ENCODE measurements at places on chromosomes 3 and 15.

DNA sequence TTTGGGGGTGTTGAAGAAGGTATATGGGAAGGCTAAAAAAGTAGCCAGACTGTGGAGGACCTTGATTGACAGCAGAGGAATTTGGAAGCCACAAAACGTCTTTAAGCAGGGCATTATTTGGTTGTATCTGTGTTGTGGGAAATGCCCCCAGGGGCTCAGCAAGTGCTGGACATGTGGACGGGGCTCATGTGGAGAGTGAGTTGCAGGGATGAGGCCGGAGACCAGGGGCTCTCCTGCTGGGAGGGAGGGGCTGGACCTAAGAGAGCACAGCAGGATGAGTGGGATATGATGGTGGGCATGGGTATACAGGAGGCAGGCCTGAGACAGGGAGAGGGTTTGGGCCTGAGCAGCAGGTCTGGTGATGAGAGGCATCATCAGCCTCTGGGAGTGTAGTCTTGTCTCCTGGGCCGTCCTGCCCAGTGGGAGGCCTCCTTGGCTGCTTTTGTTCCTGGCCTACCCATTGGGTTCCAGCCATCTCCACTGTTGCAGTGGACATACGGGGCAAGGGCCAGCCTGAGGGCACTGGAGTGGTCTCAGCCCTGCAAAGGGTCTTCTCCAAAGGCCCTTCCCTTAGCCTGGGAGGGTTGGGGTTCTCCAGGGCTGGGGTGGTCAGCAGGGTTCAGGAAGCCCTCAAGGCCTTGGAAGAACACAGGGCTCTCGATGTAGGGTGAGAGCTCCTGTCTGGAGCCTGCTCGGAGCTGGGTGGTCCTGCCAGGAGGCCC lies 27.5 kb downstream of the ACAD9 start:
- DNase-seq, result no peak

- no peak for DNase-seq
Measured at GRCh38 chr15:31452595-31453557, 126.2 kb downstream of the KLF13 start.

- no peak for DNase-seq
Measured at GRCh38 chr15:93036951-93037819, 51.8 kb downstream of the RGMA start.

- no peak for DNase-seq
Measured at GRCh38 chr3:42022355-42022754, 60.5 kb upstream of the ULK4 start.

DNA sequence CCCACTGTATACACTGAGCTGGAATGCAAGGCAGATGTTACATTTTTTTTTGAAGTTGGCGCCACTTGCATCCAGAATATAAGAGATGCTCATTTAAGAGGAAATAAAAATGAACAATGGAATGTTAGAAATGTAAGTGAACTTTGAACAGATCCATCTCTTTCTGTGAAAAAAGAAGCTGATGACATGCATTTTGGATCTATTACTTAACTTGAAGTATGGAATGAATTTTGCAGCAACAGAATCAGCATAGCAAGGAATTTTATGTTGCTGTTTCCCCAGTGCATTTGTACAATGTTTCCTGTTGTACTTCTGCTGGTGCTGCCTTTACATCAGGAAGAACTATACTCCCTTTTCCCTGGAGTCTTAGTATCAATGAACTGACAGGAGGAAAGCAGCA lies 178.2 kb downstream of the LSAMP start:
- no peak for DNase-seq

DNA sequence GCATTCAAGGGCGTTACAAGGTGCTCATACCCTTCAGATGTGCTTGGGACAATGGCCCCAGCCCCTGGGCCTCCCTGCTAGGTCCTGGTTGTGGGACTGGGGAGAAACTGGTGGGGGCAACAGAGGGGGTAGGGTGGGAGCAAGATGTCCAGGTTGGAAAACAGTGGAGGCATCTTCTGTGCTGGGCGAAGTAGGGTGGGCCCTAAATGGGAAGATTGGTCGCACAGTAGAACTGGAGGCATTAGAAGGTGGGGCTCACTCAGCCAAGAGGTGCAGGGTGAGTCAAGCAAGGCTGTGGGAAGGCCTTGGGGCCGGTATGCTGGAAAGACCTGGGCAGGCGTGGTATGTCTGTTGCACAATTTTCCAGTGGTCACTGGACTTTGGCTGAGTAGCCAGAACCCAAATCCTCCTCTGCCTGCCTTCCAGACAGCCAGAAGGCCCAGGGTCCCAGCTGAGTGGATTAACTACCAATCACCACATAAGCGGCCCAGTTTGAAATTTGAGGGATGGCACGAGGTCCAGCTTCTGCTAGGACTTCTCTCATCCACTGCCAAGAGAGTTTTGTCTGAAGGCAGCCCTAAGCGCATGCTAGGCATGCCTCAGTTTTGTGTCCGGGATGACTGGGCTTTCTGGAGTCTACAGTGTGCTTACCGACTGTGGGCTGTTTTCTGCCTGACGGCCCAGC lies 74.5 kb downstream of the LSM3 start:
- DNase-seq, result no peak

DNA sequence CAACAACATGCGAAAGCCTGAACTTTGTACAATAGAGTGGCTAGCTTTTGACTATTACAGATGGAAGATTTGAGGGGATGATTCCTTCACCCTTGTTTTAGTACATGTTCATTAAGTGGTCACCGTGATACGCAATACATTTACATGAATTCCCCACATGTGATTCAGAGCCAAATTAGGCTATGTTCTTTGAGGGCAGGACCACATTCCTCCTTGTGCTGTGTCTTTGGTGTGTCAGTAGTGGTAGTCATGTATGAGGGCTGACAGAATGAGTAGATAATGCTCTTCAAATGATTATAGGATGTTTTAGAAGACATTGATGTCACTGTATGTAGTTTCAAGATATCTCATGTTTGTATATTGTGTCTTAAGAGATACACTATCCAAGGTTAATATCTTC lies 12.1 kb downstream of the PTPRG start:
- DNase-seq, result no peak

DNA sequence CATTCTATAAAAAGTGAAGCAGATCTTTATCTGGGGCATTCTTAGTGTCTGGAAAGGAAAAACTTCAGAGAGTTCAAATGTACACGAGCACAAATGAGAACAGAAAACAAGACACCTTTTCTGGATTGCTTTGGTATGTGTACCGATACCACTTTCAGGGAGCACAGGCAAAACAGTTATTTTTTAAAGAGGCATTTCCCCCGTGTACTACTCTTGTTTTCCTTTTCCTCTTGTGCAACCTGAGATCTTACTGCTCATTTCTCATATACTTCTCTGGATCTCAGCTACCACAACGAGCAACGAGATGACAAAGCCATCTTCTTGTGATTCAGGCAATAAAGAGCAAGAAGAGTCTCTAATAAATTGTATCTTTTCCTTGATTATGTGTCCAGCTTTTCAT lies 463.6 kb downstream of the SHQ1 start:
- no peak for DNase-seq

DNA sequence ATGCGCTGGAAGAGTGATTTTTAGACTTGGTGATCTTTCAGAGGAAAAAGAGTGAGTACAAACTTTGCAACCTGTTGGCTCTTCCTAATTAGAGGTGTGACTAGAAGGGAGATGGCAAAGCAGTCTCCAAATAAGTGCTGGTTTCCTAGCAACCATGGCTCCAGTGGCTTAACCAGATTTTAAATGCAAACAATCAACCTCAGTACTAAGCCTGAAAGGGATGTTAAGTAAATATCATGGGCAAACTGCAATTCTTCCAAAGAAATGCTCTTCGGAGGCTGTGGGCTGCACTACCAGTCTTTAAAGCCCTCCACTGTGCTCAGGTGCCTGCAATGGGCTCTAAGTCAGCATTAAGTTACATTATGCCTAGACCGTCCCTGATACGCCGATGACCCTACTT lies 678.1 kb upstream of the CCDC54 start:
- DNase-seq, result peak; percentile 34

DNA sequence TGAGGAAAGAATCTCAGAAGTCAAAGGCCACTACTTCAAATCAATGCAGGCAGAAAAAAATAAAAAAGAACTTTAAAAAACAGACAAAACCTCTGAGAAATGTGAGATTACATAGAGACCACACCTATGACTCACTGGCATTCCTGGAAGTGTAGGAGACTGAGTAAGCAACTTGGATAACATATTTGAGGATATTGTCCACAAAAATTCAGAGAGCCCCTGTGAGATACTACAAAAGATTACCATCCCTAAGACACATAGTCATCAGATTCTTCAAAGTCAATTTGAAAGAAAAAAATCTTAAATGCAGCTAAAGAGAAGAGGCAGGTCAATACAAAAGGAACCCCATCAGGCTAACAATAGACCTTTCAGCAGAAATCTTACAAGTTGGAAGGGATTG lies 887.3 kb downstream of the NTRK3 start:
- no peak for DNase-seq

DNA sequence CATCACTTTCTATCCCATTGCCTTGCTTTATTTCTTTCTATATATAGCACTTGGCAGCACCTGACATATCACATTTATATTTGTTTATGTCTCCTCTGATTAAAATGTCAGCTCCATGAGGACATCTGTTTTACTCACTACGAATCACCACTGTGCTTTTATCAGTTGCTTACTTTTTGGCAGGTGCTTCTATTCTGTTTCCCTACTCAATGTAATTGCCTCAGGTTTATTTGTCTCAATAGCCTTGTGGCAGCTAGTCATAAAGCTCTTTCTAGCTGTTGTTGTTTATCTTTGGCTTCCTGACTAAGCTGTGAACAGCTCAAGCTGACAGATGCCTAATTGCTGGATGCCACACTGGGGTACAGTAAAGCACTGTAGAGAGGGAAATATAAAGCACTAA lies 85.5 kb downstream of the VPS13C start:
- DNase-seq, result peak; percentile 17

DNA sequence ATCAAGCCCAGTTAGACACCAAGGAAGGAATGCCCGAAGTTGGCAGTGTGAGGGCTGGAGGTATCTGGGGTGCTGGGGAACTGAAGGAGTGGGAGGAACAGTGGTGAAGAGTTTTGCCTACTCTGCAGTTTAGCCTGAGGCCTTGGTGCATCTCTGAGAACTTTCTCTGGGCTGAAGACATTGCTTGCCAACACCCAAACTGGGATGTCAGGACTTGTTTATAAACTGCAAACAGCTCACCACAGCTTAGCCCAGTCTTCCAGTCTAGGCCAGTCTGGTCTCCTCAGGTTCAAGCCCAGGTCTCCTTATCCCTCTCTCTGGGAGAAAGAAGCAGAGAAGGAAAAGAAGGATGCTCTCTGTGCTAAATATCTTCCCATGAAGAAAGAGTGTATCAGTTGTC lies 68.0 kb upstream of the BOC start:
- DNase-seq, result no peak

DNA sequence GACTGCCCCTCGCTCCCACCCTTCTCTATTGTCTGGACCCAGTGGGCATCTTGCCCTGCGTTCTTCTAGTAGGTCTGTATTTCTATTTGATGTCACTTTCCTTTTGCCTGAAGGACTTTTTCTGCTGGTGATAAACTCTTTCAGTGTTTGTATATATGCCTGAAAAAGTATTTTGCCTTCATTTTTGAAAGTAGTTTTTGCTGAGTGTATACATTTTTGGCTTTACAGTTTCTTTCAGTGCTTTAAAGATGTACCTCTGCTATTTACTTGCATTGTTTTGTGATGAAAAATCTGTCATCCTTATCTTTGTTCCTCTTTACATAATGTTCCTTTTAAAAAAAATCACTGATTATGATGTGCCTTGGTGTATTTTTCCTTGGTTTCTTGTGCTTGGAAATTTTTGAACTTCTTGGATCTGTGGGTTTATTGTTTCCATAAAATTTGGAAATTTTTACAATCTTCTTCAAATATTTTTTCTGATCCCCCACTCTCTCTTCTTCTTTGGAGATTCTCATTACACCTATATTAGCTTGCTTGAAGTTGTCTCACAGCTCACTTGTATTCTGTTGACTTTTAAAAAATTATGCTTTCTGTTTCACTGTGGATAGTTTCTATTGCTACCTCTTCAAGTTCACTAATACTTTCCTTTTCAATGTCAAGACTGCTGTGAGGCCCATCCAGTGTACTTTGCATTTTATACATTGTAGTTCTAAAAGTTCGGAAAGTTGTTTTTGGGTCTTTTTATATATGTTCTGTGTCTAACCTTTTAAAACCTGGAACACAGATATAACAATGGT lies 67.8 kb downstream of the RGMA start:
- no peak for DNase-seq

GRCh38 chr3:183698756-183699155 lies 1.2 kb downstream of the YEATS2 start:
- DNase-seq, result no peak

DNA sequence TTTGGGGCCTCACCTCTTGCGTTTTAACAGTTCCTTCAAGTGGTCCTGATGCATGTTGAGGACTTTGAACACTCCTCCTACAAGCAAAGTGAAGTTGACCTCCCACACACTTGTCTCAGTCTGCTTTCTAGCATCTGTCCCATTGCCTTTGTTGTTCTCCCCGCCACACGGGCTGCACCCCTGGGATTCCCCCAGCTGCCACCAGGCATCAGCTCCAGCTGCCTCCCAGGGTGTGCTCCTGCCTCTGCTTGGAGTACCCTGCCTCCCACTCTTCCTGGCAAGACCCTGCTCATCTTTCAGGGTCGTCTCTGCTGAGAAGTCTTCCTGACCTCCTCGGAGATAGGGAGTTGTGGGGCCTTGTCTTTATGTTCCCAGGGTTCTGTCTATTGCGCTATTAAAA lies 52.2 kb downstream of the IGF1R start:
- no peak for DNase-seq

- DNase-seq, result no peak
Measured at GRCh38 chr3:38878646-38879045, 62.6 kb upstream of the SCN10A start.

DNA sequence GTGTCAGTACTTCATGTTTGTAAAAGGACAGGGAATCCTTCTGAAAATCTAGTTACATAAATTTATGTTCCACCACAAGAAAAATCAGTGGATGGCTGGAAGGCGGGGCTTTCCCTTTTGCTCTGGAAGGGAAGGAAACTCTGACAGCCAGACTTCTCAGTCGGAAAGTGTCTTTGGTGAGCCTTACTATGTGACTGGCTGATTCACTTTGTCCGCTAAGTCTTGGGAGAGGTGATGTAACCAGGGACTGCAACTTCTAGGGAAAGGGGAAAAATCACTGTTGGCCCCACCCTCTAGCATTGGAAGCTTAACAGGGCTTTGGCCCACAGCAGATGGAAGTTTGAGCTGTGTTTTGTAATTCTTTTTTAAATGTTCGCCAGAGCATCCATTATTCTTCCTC lies 281.4 kb upstream of the CTDSPL start:
- no peak for DNase-seq

DNA sequence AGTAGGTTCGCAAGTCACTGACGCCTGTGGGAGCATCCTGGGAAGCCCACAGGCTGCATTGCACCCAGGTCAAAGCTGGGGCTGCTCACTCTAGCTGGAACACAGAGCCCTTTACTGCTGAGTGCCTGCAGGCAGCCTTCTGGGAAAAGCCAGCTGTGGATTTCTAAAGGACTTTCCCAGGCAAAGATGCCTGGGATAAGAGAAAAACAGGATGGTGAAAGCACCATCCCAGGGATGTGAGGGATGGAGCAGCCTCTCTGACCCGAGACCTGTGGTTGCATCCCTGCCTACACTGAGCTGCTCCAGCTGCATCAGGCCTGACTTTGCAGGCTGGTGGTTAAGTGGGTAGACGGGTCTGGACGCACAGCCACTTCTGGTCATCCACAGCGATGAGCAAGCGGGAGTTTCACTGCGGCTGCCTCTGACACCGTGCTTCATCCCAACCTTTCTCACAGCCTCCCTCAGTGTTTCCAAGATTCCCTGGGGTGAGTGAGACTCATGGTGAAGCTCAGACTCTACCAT lies 52.5 kb upstream of the AMOTL2 start:
- no peak for DNase-seq

- DNase-seq, result no peak
Measured at GRCh38 chr3:38726751-38727150, 77.3 kb upstream of the SCN5A start.

GRCh38 chr3:35643495-35643894 lies 4.2 kb downstream of the ARPP21 start:
- DNase-seq, result no peak
